ENCODE measurements at places on chromosomes 16 and 17. TPM values are rescaled to one million over a fixed set of nuclear protein-coding genes. Genes with fewer than 3 reads are reported as not detected.

DNA sequence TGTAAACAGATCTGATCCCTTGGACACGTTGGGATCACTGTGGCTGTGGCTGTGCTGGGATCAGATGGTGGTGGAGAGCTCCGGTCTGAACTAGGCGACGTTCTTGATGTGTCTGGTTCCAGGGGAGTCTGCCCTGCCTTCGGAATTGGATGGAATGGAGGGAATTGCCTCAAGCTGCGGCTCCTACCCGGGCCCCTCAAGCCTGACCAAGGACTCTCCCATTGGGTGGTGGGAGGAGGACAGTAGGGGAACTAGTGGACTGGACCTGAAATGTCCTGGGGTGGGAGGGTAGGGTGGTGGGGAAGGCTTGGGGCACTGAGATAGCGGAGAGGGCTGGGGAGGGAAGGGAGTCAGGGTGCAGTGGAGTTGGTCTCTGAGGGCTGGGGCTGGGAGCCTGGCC, 3.2 kb upstream of the UBALD1 start:
- no peak for DNase-seq

The PRAC2 gene
- not detected for total RNA-seq

GRCh38 chr16:86031141-86031678, 132.2 kb downstream of the IRF8 start:
- no peak for DNase-seq

The TBX6 gene
- total RNA-seq = 6.2 TPM

GRCh38 chr17:81440511-81441244, 45.4 kb downstream of the BAHCC1 start:
- no peak for DNase-seq

The IKZF3 gene
- 2.1 TPM for total RNA-seq

DNA sequence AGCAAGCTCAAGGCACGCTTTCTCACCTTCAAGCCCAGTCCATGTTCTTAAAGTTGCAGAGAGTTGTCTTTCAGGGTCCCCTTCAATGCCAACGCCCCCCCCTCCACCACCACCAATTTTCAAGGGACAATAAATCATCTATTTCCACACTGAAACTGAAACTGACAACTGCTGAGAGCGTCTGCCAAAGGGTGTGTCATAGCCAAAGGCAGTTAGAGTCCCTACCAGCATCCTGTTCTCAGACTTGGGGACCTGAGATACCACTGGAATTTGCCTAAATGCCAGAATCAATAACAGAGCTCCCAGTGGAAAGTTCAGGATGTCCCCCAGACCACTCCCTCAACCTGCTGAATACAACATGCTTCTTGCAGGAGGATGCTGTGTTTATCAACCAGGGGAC, 133.2 kb upstream of the SOX9 start:
- no peak for DNase-seq

DNA sequence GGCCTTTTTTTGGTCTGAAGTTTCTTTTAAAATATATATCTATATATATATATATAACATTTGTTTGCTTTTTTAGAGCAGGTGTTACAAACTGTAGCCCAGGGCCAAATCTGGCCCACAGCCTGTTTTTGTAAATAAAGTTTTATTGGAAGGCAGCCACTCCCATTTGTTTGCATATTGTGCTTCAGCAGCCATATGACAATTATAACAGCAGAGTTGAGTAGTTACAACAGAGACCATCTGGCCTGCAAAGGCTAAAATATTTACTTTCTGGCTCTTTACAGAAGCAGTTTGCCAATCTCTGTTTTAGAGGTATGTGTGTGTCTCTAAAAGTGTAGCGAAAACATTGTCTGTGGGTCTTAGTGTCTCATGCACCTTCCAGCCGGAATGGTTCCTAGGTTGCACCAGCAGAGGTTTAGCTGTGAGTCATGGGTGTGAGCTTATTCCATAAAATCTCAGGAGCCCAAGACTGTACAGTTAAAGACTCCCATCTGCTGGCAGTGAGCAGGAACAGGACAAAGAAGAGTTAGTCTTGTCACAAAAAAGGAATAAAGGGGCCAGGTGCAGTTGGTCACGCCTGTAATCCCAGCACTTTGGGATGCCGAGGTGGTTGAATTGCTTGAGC, 23.8 kb downstream of the LCMT1 start:
- DNase-seq = no peak

The VAT1L gene
- 0.56 TPM for total RNA-seq

DNA sequence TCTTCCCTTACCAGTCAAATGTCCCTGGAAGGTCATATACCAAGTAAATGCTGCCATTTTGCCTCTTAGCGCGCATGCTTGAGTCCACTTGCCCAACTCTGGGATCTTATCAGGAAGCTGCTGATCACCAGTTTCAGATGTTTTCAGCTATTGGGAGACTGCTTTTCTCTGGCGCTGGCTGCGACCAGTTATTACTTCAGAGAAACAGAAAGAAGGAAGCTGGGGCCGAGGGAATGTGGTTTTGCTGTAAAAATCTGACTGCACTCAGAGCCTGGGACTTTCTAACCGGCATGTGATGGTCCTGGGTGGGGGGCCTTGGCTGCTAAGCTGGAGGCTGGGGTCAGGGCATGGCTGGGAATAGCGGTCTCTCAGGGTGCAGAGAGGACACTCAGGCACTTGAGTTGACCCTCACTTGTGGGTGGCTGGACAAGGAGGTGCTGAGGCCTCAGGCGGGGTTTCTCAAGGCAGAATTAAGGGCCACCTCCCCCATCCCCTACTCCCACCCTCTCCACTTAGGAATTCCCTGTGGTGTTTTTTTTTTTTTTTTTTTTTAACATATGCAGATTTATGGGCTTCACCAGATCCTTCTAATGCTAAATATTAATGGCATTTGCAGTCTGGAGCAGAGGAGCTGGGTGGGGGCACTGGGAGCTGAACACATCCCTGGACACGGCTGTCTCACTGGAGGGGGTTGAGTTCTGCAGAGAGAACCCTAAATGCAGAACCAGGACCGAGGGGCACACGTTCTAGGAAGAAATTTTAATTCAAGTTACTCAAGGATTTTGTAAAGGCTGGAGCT, 145.8 kb downstream of the CYLD start:
- no peak for DNase-seq

- DNase-seq = no peak
Measured at GRCh38 chr16:81830845-81831540, 51.9 kb downstream of the PLCG2 start.

The TNP2 gene
- not detected for total RNA-seq

The KCNJ12 gene
- total RNA-seq = 0.73 TPM

The C1QL1 gene
- 0.70 TPM for total RNA-seq

GRCh38 chr16:89952049-89952448, 3.5 kb downstream of the DEF8 start:
- no peak for DNase-seq

GRCh38 chr16:12459391-12460063, 344.2 kb downstream of the CPPED1 start:
- no peak for DNase-seq

DNA sequence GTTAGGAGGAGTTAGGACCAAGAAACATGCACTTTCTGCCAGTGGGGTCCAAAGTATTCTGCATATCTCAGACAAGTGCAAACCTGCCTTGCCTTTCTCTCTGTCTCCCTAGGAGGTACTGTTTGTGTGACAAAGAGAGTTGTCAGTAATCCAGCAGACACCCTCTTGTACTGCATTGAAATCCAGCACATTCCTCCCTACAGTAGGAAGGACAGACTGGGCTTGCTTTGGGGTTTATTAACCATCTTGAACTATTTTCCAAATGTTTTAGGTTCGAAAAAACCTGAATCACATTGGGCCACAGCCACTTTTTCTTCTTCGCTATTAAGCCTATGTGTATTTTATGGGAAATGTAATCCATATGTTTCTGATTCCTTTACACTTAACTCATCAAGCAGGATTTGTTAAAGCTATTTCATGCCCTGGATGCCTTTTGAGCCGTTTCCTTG, 204.2 kb upstream of the KCNJ16 start:
- DNase-seq = no peak

GRCh38 chr17:30969989-30970830, 629 bp upstream of the RNF135 start:
- DNase-seq = no peak

The LPO gene
- total RNA-seq = 2.5 TPM

GRCh38 chr16:75266738-75267630, 15.6 kb upstream of the BCAR1 start:
- no peak for DNase-seq

GRCh38 chr17:10126616-10127501, 71.5 kb downstream of the GAS7 start:
- DNase-seq = no peak

- DNase-seq = no peak
Measured at GRCh38 chr17:56902348-56902747, 11.5 kb downstream of the TRIM25 start.

GRCh38 chr17:20967776-20968175, 75.0 kb downstream of the USP22 start:
- no peak for DNase-seq

The CCDC40 gene
- 3.9 TPM for total RNA-seq

DNA sequence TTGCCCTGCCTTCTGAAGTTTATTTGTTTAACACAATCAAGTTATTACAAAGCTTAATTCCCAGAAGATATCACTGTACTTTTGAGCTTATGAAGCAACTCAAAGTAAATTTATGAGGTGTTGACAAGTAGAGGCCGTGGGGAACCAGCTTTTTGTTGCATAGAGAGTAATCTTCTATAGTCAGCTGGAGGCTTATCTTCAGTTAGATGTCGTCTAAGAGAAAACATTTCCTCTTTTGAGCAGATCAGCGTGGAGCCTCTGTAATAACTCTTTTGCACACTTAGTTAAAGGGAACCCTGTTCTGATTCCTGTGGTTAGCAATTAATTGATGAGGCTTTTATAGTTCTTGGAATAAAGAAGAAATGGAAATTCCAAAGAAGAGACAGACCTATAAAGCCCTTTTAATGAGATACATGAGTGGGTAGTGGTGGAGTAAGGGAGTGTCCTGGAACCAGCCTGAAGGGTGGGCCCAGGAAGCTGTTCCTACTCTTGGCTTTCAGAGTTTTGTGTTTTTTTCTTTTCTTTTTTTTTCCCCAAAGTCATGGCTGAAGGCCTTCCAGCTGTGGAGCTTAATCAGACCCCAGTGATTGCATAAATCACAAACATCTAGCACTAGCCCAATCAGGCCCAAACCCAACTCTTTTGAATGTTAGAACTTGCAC, 28.9 kb upstream of the MAP3K14 start:
- no peak for DNase-seq

GRCh38 chr17:82871056-82871775, 31.4 kb upstream of the ZNF750 start:
- DNase-seq = no peak

- no peak for DNase-seq
Measured at GRCh38 chr16:60648290-60648689, 1387.9 kb downstream of the CDH8 start.

The TMC6 gene
- total RNA-seq = 38.4 TPM

DNA sequence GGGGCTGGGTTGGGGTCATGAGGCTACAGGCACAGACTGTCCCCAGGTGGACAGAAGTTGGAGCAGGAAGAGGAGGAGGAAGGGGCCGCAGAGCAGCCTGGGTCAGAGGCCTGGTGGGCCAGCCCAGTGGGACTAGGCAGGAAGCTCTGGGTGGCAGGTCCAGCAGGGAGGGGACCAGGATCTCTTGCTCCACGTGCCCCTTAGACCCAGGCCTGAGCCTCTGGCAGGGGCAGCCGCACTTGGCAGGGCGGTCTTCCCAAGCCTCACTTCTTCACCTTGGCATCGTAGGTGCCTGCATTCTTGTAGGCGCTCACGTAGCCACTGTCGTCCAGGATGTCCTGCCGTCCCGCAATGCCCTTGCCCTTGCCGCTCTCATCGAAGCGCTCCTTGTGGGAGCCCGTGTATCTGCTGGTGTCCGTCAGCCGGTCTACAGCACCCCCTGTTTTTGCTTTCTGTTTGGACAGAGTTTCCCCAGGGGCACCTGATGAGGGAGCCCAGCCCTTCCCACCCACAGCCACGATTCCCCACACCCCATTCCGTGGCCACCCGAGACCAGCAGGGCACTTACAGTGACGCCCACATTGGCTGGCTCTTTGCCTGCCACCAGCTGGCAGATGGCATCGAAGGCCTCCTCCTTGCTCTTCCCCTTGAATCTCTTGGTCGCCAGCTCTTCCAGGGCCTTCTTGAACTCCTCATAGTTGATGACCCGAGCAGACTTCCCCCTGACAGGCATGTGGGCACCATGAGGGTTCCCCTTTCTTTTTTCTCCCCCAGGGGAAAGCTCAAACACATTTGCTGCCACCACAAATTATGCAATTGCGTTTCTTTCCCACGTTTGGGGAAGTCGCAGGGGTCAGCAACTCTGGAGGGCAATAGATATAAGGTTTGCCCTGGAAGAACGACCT, 3.1 kb downstream of the TPPP3 start:
- no peak for DNase-seq

- no peak for DNase-seq
Measured at GRCh38 chr16:17001471-17001870, 469.3 kb downstream of the XYLT1 start.

The GNG13 gene
- not detected for total RNA-seq

DNA sequence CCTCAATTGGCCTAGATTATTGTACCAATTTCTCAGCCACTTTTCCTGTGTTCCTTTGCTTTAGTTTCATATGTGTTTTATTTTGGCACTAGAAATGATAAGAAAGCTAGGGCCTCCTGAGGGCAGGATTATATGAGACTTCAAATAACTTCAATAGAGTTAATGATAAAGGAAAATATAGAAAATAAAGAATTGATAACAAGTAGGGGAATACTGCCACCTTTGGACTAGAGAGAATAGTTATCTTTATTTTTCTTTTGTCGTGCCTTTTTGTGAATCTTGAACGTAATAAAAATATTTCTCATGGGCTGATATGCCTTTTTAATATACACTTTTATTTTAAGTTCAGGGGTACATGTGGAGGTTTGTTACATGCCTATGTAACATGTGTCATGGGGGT, 29.3 kb upstream of the RBL2 start:
- DNase-seq = no peak

The CCL16 gene
- total RNA-seq = not detected

GRCh38 chr17:69757688-69758430, 317.2 kb upstream of the KCNJ16 start:
- no peak for DNase-seq

DNA sequence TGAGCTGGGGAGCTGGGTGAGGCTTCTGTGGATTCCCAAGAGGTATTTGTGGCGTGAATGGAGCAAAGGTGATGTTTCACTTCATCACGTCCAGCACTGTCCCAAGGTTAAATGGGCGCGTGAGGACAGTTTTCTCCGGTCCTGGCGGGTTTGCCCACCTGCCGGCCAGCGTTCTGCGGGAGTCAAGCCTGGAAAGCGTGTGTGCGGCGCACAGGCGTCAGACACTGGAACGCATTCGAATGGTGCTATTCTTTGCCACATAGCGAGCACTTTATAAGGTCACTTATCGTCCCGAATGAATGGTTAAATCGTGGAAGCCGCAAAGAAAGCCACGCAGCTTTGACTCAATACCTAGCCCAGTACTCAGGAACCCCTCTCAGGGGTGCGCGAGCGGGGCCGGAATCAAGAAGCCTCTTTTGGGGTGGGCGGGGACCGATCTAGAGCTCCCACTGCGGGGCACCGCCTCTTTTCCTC, 446 bp upstream of the PSMD11 start:
- no peak for DNase-seq

- no peak for DNase-seq
Measured at GRCh38 chr17:44970136-44970741, 2.1 kb upstream of the C1QL1 start.

The RAP1GAP2 gene
- 10.4 TPM for total RNA-seq

GRCh38 chr17:79587421-79587820, 23.4 kb downstream of the RBFOX3 start:
- DNase-seq = no peak

The TBC1D28 gene
- total RNA-seq = not detected

All from esophagus squamous epithelium (tissue), 5 donors.